CD14-positive monocyte (primary cell): ENCODE measurements at places on chromosomes 4 and X.

DNA sequence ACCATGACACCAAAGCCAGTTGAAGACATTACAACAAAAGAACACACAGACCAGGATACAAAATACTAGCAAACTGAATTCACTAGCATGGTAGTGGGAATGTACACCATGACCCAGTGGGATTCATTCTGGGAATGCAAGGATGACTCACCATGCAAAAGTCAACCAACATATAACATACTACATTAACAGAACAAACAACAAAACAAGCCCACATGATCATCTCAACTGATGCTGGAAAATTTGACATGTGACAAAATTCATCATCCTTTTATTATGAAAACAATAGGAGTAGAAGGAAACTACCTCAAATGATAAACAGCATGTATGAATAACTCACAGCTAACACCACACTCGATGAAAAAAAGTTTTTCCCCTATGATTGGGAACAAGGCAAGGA is 190.2 kb downstream of the DCLK2 start:
- no peak overlapping the region for H3K4me3 ChIP-seq
- no peaks in the 10 kb centered on the region for H3K4me1 ChIP-seq
- H3K27me3 ChIP-seq: no peaks in the 10 kb centered on the region
- H3K27ac ChIP-seq: no peak overlapping the region
- no peaks in the 10 kb centered on the region for H3K36me3 ChIP-seq
- no peak for DNase-seq

GRCh38 chr4:71405791-71406190 is 67.0 kb downstream of the SLC4A4 start:
- DNase-seq: no peak
- no peak overlapping the region for H3K4me3 ChIP-seq
- H3K36me3 ChIP-seq: no peaks in the 10 kb centered on the region
- no peaks in the 10 kb centered on the region for H3K4me1 ChIP-seq
- H3K27me3 ChIP-seq: no peaks in the 10 kb centered on the region

DNA sequence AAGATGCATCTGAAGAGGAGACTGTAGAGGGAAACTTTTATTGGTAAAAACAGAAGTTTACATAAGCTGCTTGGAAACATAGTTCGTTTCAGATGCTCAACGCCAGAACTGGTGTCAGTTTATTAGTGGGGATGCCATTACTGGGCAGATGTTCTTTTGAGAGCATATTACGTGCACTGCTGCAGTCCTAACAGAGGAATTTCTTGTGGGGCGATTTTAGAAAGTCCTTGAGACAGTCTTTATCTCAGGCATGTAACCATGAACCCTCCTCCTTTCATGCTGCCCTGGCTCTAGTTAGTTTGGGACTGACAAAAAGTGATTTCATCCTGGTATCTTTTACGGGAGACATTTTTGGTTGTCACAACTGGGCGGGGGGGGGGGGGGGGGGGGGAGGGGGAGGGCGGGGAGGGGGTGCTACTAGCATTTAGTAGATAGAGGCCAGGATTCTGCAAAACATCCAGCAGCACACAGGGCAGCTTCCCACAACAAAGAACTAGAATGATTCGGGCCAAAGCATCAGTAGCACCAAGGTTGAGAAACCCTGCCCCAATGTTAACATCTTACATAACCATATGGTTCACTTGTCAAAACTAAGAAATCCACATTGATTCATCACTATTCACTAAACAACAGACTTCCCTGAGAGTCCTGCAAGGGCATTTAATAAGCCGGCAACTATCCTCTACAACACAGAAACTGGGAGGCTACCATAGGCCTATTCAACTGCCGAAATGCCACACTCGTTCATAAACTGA is 118.6 kb upstream of the FTHL17 start:
- H3K27ac ChIP-seq: no peak overlapping the region
- no peaks in the 10 kb centered on the region for H3K27me3 ChIP-seq
- H3K4me1 ChIP-seq: no peaks in the 10 kb centered on the region
- H3K36me3 ChIP-seq: no peaks in the 10 kb centered on the region

DNA sequence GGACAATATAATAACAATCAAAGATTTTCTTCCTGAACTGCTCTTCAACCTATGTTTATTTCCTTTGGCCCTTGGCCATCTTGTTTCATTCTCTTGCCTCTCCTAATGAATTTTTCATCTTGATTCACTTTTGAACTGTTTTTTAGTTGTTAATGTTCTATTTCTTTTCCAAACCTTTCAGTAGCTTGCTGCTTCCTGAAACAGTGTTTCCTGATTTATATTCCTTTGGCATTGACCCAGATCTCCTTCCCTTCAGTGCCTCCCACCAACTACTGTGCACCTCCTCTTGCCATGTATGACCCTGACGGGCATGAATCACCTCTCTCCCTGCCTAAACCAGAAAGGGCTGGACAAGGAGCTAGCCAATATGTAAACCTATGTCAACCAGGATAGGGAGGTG is 25.6 kb upstream of the SPP1 start:
- no peak overlapping the region for H3K4me3 ChIP-seq
- H3K27ac ChIP-seq: no peak overlapping the region
- H3K36me3 ChIP-seq: no peaks in the 10 kb centered on the region
- DNase-seq: no peak

DNA sequence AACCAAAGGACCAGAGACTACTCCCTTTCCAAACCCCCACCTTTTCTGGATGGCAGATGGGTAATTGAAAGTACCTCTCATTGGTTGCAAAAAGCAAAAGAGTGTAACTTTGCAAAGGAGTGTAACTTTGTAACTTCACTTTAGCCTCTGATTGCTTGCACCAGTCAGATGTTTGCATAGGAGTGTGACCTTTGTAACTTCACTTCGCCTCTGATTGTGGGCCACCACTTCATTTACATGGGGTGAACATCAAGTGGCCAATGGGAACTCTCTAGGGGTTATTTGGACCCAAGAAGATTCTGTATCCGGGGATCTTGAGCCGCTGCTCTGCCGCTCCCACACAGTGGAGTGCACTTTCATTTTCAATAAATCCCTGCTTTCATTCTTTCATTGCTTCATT is 9.9 kb upstream of the SLC25A43 start:
- no peak overlapping the region for H3K4me3 ChIP-seq
- H3K36me3 ChIP-seq: no peaks in the 10 kb centered on the region
- H3K27me3 ChIP-seq: no peaks in the 10 kb centered on the region
- no peak for DNase-seq
- no peak overlapping the region for H3K27ac ChIP-seq

DNA sequence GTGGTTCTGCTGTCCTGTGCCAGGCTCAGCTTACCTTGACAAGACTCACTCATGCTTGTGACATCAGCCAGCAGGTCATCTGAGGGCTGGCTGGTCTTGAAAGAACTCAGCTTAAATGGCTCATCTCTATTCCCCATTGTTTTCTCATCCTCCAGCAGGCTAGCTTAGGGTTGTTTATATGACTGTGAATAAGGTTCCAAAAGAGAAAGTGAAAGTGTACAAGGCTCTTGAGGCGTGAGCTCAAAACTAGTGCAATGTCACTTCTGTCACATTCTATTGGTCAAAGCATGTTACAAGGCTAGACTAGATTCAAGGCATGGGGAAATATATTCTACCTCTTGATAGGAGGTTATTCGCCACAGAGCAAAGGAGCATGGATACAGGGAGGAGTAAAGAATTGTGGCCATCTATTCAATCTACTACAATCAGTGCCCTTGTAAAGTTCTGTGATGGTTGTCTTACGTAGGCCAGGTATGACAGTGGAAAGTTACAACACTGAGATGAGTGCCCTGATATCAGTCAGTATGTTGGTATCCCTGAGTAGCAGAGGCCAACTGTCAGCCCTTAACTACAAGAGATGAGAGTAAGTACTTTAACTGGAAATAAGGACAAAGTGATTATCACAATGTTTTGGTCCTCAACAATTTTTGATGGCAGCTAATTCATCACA is 19.8 kb upstream of the TMLHE start:
- no peak overlapping the region for H3K4me3 ChIP-seq
- no peaks in the 10 kb centered on the region for H3K36me3 ChIP-seq
- peak overlapping the region; percentile 39 for H3K27ac ChIP-seq
- no peaks in the 10 kb centered on the region for H3K4me1 ChIP-seq
- H3K27me3 ChIP-seq: no peaks in the 10 kb centered on the region

GRCh38 chr4:40195182-40196177 is 1.4 kb upstream of the RHOH start:
- H3K27ac ChIP-seq: no peak overlapping the region
- H3K36me3 ChIP-seq: no peaks in the 10 kb centered on the region
- no peak for DNase-seq
- no peak overlapping the region for H3K4me3 ChIP-seq
- H3K27me3 ChIP-seq: no peaks in the 10 kb centered on the region
- peaks cover 44% of the 10 kb centered on the region for H3K4me1 ChIP-seq

GRCh38 chr4:95465010-95465409 is 83.8 kb downstream of the UNC5C start:
- no peaks in the 10 kb centered on the region for H3K4me1 ChIP-seq
- no peaks in the 10 kb centered on the region for H3K36me3 ChIP-seq
- H3K27ac ChIP-seq: no peak overlapping the region

DNA sequence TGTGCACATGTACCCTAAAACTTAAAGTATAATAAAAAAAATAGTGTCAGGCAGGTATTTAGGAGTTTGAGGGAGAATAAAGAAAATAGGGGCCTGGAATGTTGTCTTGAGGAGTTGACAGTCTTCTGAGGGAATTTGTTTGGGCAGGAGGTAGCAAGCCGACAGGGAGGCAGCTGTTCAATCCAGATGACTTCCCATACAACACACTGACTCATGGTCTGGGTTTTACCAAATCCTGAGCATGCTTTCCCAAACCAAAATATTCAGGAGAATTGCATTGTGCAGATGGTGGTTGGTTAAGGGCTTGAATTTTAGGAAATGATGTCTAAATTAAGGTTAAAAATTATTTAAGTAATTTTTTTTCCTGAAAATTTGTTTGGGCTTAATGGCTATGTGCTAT is 430.0 kb downstream of the INPP4B start:
- no peaks in the 10 kb centered on the region for H3K4me1 ChIP-seq
- no peaks in the 10 kb centered on the region for H3K27me3 ChIP-seq
- no peaks in the 10 kb centered on the region for H3K36me3 ChIP-seq
- no peak for DNase-seq

- H3K4me1 ChIP-seq: peaks cover 43% of the 10 kb centered on the region
- H3K36me3 ChIP-seq: no peaks in the 10 kb centered on the region
- no peak overlapping the region for H3K4me3 ChIP-seq
- H3K27me3 ChIP-seq: no peaks in the 10 kb centered on the region
Measured at GRCh38 chr4:112083587-112084347, 61.5 kb upstream of the FAM241A start.

DNA sequence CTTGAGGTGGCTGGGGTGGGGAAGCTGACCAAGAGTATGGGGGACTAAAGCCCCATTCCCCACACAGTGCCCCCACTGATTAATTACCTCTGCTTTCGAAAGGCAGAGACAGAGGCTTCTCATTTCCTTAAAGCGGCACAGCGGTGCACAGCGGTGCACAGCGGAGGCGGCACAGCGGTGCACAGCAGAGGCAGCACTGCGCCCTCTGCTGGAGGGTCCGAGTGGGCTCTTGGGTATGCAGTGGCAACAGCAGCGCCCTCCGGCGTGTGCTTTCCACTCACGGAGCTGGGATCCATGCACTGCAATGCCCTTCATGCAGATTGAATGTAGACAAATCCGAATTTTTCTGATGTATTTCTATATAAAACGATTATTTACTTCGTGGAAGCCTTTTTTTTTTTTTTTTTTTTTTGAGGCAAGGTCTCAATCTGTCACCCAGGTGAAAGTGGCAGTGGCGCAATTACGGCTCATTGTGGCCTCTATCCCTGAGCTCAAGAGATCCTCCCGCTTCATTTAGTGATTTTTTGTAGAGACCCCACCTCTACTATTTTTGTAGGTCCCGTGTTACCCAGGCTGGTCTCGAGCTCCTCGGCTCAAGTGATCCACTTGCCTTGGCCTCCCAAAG is 19.7 kb upstream of the PRPS2 start:
- no peak overlapping the region for H3K27ac ChIP-seq
- H3K4me1 ChIP-seq: peaks cover 3% of the 10 kb centered on the region
- DNase-seq: peak; percentile 73
- no peaks in the 10 kb centered on the region for H3K36me3 ChIP-seq
- peaks cover 9% of the 10 kb centered on the region for H3K27me3 ChIP-seq

DNA sequence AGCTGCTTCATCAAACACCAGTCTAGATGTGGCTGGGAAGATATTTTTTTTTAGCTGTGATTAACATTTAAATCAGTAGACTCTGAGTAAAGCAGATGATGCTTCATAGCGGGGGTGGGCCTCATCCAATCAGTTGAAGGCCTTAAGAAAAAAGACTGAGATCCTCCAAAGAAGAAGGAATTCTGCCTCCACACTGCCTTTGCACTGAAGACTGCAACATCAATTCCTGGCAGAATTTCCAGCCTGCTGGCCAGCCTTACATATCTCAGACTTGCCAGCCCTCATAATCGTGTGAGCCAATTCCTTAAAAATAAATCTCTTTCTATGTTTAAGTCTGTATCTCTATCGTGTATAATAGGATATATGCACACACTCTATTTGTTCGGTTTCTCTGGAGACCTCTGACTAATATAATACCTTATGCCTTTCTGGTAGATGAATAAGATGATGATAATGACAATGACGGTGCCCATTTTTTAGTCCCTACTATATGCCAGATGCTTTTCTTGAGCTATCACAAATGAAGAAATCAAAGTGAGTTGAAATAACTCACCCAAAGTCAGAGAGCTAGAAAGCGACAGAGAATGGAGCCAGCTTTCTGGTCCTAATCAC is 66.1 kb upstream of the SOD3 start:
- no peak for DNase-seq
- H3K27ac ChIP-seq: no peak overlapping the region
- H3K36me3 ChIP-seq: no peaks in the 10 kb centered on the region
- H3K27me3 ChIP-seq: no peaks in the 10 kb centered on the region
- H3K4me1 ChIP-seq: no peaks in the 10 kb centered on the region

DNA sequence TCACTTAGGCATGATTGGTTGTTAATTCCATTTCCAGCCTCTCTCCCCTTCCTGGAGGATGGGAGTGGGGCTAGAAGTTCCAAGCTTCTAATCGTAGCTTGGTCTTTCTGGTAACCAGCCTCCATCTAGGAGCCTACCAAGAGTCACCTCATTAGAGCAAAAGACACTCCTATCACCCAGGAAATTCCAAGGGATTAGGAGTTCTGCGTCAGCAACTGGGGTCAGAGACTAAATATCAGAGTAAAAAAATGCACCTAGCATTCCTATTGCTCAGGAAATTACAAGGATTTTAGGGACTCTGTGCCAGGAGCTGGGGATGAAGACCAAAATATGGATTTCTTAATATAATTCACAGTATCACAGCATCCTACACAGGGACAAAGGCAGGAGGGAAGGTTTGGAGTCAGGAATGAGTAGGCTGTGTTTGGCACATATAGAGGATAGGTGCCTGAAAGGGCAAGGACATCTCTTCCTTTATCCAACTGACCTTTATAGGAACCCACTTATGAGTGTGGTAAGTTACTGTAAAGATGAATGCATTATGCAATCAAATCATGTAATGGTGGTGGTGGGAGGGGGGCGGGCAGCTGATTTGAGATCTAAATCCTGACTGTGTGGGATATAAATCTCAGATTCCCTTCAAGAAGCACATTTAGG is 30.5 kb upstream of the LIMCH1 start:
- no peaks in the 10 kb centered on the region for H3K36me3 ChIP-seq
- DNase-seq: no peak
- H3K4me3 ChIP-seq: peak overlapping the region; percentile 3
- no peaks in the 10 kb centered on the region for H3K27me3 ChIP-seq
- H3K4me1 ChIP-seq: peaks cover 30% of the 10 kb centered on the region
